ENCODE measurements at places on chromosomes 2 and 18.

GRCh38 chr18:55879331-55879730 lies 291.3 kb upstream of the TCF4 start:
- no peak for DNase-seq

- DNase-seq, result no peak
These were observed 25.5 kb upstream of the DYNC2LI1 start for GRCh38 chr2:43748333-43748732.

DNA sequence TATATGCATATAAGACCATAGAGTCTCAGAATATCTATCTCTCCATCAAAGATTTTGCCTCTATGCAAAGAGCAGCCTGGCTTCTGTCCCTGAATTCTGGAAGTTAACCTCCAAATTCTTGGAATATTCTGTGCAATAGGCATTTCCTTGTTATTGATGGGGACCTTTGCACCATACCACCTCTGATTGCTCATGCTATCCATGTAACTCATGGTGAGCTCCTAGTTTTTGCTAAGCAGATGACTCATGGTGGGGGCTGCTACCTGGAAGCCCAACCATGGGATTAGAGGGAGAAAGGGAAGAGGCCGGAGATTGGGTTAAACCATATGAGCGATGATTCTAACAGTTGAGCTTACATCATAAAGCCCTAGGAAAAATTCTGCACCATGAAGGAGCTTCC lies 310.2 kb upstream of the FIGN start:
- no peak for DNase-seq

- no peak for DNase-seq
These were observed 437.7 kb upstream of the HS6ST1 start for GRCh38 chr2:128756365-128756717.

- DNase-seq, result no peak
These were observed 159.4 kb upstream of the FOSL2 start for GRCh38 chr2:28233164-28233676.

- no peak for DNase-seq
These were observed 4.1 kb upstream of the LPIN1 start for GRCh38 chr2:11742317-11742701.

DNA sequence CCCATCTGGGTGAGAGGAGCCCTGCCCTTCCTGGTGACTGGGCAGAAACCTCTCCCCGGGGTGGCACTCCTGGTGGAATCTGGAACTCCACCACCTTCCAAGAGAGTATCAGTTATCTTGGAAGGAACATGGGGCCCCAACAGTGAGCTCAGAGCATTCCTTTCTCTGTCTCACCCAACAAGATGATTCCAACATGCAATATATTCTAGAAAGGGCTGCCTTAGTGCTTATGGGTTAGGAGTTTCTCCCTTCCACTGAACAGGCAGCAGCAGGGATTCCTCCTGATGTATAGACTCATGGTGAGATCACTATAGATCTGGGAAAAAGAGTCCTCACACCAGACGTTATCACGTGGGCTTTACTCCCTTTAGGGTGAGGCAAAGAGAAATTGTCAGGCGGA lies 147.1 kb downstream of the COL4A4 start:
- DNase-seq, result no peak

DNA sequence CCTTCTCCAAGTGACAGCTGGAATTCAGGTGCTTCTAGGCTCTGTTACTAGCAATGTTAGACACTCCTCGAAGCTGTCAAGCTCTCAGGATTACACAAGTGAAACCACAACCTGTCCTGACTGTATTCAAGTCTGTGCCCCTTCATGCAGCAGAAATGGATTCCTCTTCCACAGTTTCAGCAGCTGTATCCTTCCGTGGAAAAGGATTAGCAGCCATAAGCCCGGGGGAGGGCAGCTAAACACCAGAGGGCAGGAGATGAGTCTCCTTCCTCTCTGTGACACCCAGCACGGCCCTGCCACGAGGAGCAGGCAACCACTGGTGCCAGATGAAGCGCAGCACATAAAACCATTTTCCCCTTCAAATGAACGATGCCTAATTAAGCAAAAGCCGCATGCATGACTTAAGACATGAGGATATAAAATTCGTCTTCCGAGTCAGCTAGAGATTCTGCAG lies 1.2 kb downstream of the ST3GAL5 start:
- DNase-seq, result no peak

DNA sequence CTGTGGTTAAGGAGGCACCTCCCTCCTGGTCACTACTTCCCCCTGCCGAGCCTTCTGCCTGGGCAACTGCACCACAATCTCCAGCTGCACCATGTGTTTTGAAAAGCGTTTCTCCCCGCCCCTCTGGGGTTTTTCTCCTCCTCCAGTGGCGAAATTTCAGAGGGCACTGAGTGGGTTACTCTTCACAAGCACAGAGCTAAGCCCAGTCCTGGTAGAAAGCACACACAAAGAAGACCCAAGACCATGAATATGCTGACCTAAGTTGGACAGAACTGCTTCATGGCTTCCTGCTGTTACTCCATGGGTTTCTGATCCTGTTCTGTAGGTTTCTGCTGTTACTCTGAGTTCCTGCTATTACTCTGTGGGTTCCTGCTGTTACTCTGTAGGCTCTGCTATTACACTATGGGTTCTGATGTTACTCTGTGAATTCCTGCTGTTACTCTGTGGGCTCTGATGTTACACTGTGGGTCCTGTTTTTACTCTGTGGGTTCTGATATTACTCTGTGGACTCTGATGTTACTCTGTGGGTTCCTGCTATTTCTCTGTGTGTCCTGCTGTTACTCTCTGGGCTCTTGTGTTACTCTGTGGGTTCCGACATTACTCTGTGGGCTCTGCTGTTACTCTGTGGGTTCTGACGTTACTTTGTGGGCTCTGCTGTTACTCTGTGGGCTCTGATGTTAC lies 216.6 kb downstream of the RTP5 start:
- DNase-seq, result no peak

- DNase-seq, result no peak
These were observed 626 bp downstream of the CAPN10 start for GRCh38 chr2:240586919-240587800.

GRCh38 chr2:9006368-9006767 lies 2.9 kb upstream of the MBOAT2 start:
- DNase-seq, result no peak

DNA sequence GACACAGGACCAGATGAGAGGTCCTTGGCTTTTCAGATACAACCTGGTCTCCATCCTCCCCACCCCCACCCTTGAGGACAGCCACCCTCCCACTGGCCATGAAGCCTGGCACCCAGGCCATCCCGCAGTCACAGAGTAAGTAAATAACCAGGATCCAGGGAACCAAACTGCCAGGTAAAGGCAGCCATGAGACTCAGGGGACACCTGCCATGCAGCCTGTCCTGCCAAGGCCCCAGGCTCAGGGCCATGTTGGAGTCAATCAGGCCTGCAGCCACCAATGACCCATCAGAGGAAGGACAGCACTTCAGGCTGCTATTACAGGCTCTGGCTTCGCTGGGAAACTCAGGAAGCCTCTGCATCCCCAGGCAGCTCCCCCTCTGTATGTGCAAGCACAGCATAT lies 15.6 kb downstream of the SPATA3 start:
- DNase-seq, result no peak

DNA sequence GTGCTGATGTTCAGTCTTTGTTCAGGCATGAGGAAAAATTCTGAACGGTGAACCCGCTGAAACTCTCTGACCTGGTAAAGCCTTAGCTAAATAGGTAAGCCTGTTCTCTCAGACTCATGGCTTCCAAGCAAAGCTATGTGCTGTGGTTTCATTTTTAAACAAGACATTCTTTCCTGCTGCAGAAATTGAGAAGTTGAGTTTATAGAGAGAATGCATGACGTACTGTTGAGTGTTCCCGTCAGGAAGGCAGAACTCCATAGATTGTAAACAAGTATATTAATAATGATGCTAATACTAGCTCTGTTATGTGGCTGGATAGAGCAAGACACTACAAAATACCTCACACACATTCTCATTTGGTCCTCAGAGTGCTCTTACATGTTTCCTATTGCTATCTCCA lies 424.0 kb upstream of the CRIM1 start:
- no peak for DNase-seq

DNA sequence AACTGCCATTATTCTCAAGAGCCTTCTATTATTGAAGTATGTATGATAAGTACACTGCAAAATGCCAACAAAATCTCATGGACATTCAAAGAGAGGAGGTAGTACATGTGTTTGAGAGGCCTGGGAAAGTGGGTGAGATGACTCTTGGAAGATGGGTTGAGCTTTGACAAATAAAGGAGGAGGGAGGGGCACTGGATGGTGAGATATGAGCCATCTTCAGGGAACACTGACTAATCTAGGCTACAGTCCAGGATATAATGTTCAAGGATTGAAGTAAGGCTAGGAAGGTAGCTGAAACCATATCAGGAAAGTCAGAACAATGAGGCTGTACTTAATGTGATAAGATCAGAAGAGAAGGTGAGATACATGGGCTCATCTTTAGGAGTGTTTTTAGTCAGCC lies 559.7 kb downstream of the ZEB2 start:
- no peak for DNase-seq

- no peak for DNase-seq
These were observed 108.5 kb upstream of the SMAD7 start for GRCh38 chr18:49059028-49059834.

DNA sequence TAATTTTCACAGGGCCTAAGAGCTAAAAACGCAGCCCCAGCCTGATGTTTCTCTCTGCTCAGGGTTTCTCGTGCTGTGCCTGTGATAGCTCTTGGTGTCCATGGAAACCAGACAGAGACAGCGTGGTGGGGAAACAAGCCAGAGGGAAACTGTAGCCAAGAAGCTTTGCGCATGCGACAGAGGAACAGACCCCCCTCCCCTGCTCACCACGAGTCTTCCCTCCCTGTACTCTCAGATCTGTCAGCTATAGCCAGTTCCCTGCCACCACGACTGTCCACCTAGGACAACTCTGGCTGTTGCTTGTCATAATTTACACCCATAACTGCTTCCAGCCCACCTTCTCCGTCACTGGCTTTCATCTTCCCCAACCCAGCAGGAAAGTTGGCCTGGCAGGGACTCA lies 13.2 kb upstream of the DNAJC27 start:
- DNase-seq, result peak; percentile 31

- no peak for DNase-seq
These were observed 47.8 kb upstream of the LRP1B start for GRCh38 chr2:142178604-142179003.

DNA sequence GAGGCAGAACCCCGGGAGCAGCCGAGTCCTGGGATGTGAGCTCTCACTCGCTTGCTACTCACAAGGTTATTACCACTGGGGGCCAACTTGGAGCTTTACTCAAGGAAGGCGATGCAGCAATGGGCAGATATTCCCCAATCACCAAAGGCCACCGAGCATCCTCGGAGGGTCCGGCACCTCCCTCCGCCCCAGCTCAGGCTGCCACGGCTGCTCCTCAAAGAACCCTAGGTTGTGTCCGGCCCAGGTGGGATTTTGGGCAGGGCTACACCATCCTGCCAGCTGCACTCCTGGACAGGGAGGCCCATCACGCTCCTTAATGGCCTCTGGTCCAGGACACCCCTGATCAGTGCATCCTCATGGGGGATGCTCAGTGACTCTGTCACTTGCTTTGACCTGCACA lies 24.8 kb downstream of the FBLN7 start:
- no peak for DNase-seq

- DNase-seq, result no peak
These were observed 1733.6 kb upstream of the CELF4 start for GRCh38 chr18:39299152-39299551.

DNA sequence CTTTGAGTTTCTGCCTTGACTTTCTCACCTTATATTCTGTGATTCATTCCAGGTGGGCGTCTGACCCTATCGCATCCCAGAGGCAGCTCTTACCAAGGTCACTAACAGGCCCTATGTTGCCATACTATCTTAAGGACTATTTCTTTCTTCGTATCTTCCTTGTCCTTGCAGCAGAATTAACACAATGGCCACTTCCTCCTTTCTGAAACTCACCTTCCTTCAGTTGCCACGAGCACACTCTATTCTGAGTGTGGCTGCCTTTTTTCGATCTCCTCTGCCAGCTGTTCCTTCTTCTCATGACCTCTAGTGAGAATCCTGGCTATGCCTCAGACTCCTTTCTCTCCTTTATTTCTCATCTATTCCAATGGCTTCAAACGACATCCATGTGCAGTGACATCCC lies 160.4 kb upstream of the CCDC195 start:
- no peak for DNase-seq

DNA sequence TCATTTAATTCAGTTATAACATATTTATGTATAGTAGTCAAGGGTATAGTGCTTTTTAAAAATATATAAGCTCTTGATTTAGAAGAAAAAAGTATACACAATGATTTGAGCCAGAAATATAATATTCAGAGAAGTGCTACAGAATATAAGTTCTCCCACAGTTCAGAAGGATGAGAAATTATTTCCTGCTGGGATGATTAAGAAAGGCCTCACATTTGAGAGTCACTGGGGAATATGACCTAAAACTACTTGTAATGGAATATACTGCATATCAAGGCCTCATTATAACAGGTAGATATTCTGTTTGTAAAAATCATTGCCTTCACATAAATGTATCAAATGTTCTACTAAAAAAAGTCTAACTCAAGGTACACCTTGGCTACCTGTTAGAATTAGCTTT lies 203.5 kb downstream of the MBD2 start:
- no peak for DNase-seq
